ENCODE measurements at places on chromosomes 6 and 20.
A peak's percentile ranks its signal among the peaks of the same experiment; 100 is the strongest.

GRCh38 chr6:583635-584034, 73.3 kb downstream of the HUS1B start:
- no peak for DNase-seq

DNA sequence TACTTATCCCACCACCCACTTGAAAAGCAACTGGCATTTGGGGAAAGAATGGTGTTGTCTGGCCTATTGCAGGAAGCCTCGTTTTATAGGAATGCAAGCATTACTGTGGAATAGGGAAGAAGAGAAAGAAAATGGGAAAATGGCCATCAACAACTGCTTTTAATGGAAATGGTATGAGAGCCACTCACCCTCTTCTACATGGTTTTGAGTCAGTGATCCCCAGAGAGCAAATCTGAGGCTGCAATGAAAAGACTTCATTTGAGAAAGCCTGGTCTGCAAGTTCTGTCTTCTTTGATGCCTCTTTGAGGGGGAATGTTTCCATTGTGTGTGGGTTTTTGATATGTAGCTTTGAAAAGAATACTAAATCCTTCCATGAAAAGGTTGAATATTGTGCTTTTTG, 172.3 kb upstream of the HDDC2 start:
- no peak for DNase-seq

GRCh38 chr6:159104931-159105330, 60.1 kb upstream of the TAGAP start:
- no peak for DNase-seq

DNA sequence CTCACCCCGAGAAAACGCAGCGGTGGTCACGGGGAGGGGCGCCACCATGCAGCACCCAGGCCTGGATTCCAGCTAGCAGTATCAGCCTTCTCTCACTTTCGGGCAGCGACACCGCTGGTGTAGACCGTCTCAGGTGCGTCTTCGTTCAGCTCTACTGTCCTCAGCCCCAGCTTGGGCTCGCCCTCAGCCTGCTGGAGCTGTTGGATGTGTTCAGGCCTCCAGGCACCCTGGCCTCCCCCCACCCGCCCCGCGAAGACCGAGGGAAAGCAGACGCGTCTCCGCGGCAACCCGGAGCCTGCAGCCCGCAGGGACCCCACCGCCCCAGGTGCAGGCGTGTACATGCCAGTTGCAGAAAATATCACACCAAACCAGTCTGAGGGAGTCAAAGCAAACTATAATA, 60.8 kb upstream of the CARMIL1 start:
- no peak for DNase-seq

DNA sequence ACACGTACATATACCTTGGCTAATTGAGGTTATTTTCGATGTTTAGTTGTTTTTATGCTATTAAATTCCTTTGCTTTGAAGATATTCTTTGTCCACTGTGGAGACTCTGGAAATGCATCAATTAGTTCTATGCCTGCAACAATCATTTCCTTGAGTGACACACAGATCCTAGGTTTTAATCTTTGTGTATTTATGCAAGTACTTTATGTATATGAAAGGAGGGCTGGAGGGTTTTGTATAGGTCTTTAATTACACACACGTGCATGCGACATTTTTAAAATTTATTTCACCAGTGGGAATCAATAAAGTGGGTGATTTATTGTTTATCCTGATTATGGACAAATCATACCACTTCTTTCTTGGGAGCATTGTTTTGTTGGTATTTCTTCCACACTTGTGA, 57.3 kb downstream of the ZFAND3 start:
- DNase-seq, result no peak

- DNase-seq, result no peak
Observed at GRCh38 chr6:65229825-65230224, 477.2 kb downstream of the EYS start.

DNA sequence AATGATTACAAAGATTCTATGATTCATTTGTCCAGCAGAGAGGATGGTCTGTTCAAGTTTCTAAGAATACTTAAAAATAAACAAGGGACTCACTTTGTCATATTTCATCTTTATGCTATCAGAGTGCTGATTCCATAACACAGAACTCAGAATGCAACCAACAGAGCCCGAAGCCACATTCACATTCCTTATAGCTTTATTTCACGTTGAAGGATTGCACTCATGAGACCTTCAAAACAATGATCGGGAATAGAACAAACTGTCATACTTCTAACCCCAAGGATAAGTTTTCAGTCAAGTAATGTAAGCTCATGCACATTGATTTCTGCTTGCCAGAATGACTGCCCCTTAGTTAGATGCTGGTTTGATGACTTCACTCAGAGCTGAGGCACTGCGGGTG, 25.2 kb downstream of the FNDC1 start:
- no peak for DNase-seq

- no peak for DNase-seq
Observed at GRCh38 chr20:57179265-57179664, 87.2 kb downstream of the BMP7 start.

GRCh38 chr20:61875221-61875885, 190.3 kb downstream of the TAF4 start:
- DNase-seq, result no peak

- DNase-seq, result peak; percentile 49
Observed at GRCh38 chr6:74805916-74806696, 399.7 kb downstream of the COL12A1 start.

DNA sequence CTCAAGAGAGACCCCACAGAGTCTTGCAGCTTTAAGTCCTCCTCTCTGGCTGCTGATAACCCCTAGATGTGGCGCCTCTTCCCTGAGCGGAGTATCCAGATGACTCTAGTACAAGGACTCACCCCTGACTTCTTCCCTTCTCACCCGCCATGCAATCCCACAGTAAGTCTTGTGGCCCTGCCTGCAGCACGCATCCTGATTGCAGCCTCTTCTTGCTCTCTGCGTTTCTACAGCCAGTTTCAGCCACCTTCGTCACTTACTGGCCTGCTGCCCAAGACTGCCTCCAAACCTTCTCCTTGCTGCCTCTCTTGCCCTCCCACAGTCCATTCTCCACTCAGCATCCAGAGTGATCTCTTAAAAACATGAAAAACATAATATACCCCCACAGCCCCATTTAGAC, 2.4 kb upstream of the RPP40 start:
- DNase-seq, result no peak

DNA sequence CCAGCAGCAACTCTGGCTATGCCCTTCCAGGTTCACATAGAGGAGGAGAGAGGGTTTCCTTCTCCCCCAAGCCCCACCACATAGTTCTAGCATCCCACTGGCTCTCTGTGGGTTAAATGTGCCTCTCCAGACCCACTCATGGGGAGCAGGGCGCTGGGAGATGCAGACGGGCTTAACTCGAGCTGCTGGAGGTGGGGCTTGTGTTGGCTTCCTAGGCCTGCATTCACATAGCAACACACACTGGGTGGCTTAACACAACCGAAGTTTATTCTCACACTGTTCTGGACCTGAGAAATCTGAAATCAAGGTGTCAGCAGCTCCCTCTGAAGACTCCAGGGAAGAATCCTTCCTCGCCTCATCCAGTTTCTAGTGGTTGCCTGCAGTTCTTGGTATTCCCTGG, 33.6 kb downstream of the SLC2A10 start:
- no peak for DNase-seq

DNA sequence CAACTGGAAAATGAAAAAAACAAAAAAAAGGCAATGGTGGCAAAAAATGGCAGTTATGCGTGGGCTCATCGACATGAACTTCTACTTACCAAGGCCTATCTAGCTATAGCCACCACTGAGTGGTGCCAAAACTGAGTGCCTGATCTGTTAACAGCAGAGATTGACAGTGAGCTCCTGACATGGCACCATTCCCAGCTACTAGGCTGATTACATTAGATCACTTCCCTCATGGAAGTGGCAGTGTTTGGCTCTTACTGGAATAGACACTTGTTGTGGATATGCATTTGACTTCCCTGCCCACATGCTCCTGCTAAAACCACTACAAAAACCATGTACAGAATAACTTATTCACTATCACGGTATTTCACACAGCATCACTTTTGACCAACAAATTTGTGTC, 216.1 kb upstream of the SGK1 start:
- no peak for DNase-seq

GRCh38 chr6:56297022-56297989, 49.9 kb upstream of the COL21A1 start:
- DNase-seq, result no peak

DNA sequence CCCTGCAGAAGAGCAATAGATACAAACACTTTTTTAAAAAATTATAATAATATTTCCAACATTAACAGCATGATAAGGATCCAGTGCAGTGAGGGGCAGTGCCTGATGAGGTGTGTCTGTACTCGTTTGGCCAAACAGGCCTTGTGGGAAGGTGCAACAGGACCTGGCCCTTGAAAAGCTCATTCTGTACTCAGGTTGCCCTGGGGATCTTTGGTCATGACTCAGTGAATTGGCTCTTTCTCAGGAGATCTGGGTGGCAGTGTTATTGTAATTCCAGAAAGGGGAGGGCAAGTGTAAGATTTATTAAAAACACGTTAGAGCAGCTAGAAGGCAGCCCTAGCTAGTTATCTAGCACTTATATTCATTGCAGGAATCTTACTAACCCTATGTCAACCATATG, 2.9 kb upstream of the SPINT3 start:
- DNase-seq, result no peak

- no peak for DNase-seq
Observed at GRCh38 chr20:19419396-19419795, 207.0 kb downstream of the SLC24A3 start.

GRCh38 chr20:8306937-8307336, 174.9 kb downstream of the PLCB1 start:
- no peak for DNase-seq
